Thoracic aorta (tissue), 2 donors: ENCODE measurements at places on chromosomes 1 and 21. TPM values are rescaled to one million over a fixed set of nuclear protein-coding genes. Genes with fewer than 3 reads are reported as not detected.

GRCh38 chr1:165858967-165859845, 31.8 kb downstream of the UCK2 start:
- no peaks in the 10 kb centered on the region for H3K27me3 ChIP-seq
- no peak overlapping the region for H3K4me3 ChIP-seq
- H3K4me1 ChIP-seq: peaks cover 6% of the 10 kb centered on the region
- no peaks in the 10 kb centered on the region for H3K36me3 ChIP-seq
- no peak for DNase-seq
- no peak overlapping the region for H3K27ac ChIP-seq

CFAP107 gene
- not detected for total RNA-seq

GRCh38 chr1:5002676-5003075, 348.3 kb downstream of the AJAP1 start:
- H3K4me3 ChIP-seq: no peak overlapping the region
- no peaks in the 10 kb centered on the region for H3K27me3 ChIP-seq
- H3K4me1 ChIP-seq: no peaks in the 10 kb centered on the region
- no peak for DNase-seq
- no peaks in the 10 kb centered on the region for H3K36me3 ChIP-seq

BPNT1 gene
- total RNA-seq: 21.9 TPM

DNA sequence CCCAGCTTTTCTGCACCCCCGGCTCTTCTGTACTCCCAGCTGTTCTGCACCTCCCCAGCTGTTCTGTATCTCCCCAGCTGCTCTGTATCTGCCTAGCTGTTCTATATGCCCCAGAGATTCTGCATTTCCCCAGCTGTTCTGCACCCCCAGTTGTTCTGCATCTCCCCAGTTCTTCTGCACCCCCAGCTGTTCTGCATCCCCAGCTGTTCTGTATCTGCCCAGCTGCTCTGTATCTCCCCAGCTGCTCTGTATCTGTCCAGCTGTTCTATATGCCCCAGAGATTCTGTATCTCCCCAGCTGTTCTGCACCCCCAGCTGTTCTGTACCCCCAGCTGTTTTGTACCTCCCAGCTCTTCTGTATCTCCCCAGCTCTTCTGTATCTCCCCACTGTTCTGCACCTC, 41.1 kb downstream of the UMODL1 start:
- no peaks in the 10 kb centered on the region for H3K36me3 ChIP-seq
- no peak for DNase-seq
- H3K4me3 ChIP-seq: no peak overlapping the region
- H3K27me3 ChIP-seq: no peaks in the 10 kb centered on the region

TDRD5 gene
- 0.14 TPM for total RNA-seq

ANKRD35 gene
- 9.6 TPM for total RNA-seq

GRCh38 chr1:92504291-92505014, 17.7 kb upstream of the GFI1 start:
- no peak overlapping the region for H3K27ac ChIP-seq
- no peak for DNase-seq
- no peak overlapping the region for H3K4me3 ChIP-seq
- H3K4me1 ChIP-seq: no peaks in the 10 kb centered on the region
- H3K36me3 ChIP-seq: no peaks in the 10 kb centered on the region
- H3K27me3 ChIP-seq: no peaks in the 10 kb centered on the region

CFHR4 gene
- not detected for total RNA-seq

- H3K4me3 ChIP-seq: no peak overlapping the region
- no peak for DNase-seq
- no peaks in the 10 kb centered on the region for H3K27me3 ChIP-seq
Observed at GRCh38 chr21:25578056-25578961, 29.0 kb downstream of the MRPL39 start.
